Motor neuron (in vitro differentiated cells): ENCODE measurements at places on chromosomes 6 and 20. TPM values are rescaled to one million over a fixed set of nuclear protein-coding genes. Genes with fewer than 3 reads are reported as not detected.

BPIFA1 gene
- not detected in 2 replicates for total RNA-seq

HMGN3 gene
- total RNA-seq: 86.9 and 96.5 TPM in 2 replicates

ZC2HC1B gene
- total RNA-seq: 0.36 TPM in 1 of 2 replicates, not detected in the other

TXLNB gene
- total RNA-seq: 0.19 and 0.84 TPM in 2 replicates

HEY2 gene
- total RNA-seq: 0.27 TPM in 1 of 2 replicates, not detected in the other

QRSL1 gene
- 13.8 and 15.0 TPM in 2 replicates for total RNA-seq

ATP6V1G2 gene
- total RNA-seq: 46.4 and 50.4 TPM in 2 replicates

EDEM2 gene
- total RNA-seq: 25.7 and 32.6 TPM in 2 replicates

HFE gene
- total RNA-seq: 0.32 and 0.41 TPM in 2 replicates

EEF1A2 gene
- 239 and 266 TPM in 2 replicates for total RNA-seq

ZNF334 gene
- total RNA-seq: 18.2 and 25.0 TPM in 2 replicates

LST1 gene
- 1.2 and 1.4 TPM in 2 replicates for total RNA-seq

RAB44 gene
- 0.09 and 0.10 TPM in 2 replicates for total RNA-seq

C4B gene
- 2.5 and 3.3 TPM in 2 replicates for total RNA-seq

TFAP2C gene
- total RNA-seq: 0.63 TPM in 1 of 2 replicates, not detected in the other

OPRM1 gene
- 0.20 TPM in 1 of 2 replicates, not detected in the other for total RNA-seq

CDSN gene
- 0.20 TPM in 1 of 2 replicates, not detected in the other for total RNA-seq

KIAA1586 gene
- 28.5 and 28.7 TPM in 2 replicates for total RNA-seq

LINC00237 gene
- total RNA-seq: not detected in 2 replicates

LPA gene
- total RNA-seq: 0.71 and 1.3 TPM in 2 replicates

ENPP3 gene
- 0.21 TPM in 1 of 2 replicates, not detected in the other for total RNA-seq

SNX3 gene
- 165 and 170 TPM in 2 replicates for total RNA-seq

WFDC11 gene
- not detected in 2 replicates for total RNA-seq

OR2B6 gene
- total RNA-seq: 0.33 TPM in 1 of 2 replicates, not detected in the other

ADRM1 gene
- total RNA-seq: 73.1 and 87.0 TPM in 2 replicates

SLC17A1 gene
- total RNA-seq: not detected in 2 replicates

MLN gene
- total RNA-seq: not detected in 2 replicates

LY6G6F gene
- not detected in 2 replicates for total RNA-seq

BTNL2 gene
- total RNA-seq: not detected in 2 replicates

XKR7 gene
- 13.8 and 15.0 TPM in 2 replicates for total RNA-seq

FKBP1A gene
- 86.0 and 87.6 TPM in 2 replicates for total RNA-seq

RAET1E gene
- 0.49 and 0.70 TPM in 2 replicates for total RNA-seq

BPI gene
- 0.63 TPM in 1 of 2 replicates, not detected in the other for total RNA-seq

CLDN20 gene
- 0.68 and 0.83 TPM in 2 replicates for total RNA-seq

CST2 gene
- not detected in 2 replicates for total RNA-seq

E2F3 gene
- 24.3 and 26.6 TPM in 2 replicates for total RNA-seq

EGFL8 gene
- 5.7 and 9.4 TPM in 2 replicates for total RNA-seq

C6orf141 gene
- 0.19 and 0.71 TPM in 2 replicates for total RNA-seq

TMC2 gene
- total RNA-seq: 0.62 and 0.63 TPM in 2 replicates

FHL5 gene
- total RNA-seq: not detected in 2 replicates

PKHD1 gene
- 0.14 and 0.24 TPM in 2 replicates for total RNA-seq

OLIG3 gene
- 0.52 and 0.83 TPM in 2 replicates for total RNA-seq

DEF6 gene
- 3.7 and 4.5 TPM in 2 replicates for total RNA-seq

RIMS4 gene
- total RNA-seq: 25.7 and 27.1 TPM in 2 replicates

CST5 gene
- total RNA-seq: not detected in 2 replicates

SLC16A10 gene
- total RNA-seq: 0.42 and 0.60 TPM in 2 replicates
